ENCODE measurements at places on chromosomes 16 and 17. TPM values are rescaled to one million over a fixed set of nuclear protein-coding genes. Genes with fewer than 3 reads are reported as not detected.

NXN gene
- 20.7 TPM for total RNA-seq

TELO2 gene
- total RNA-seq, result 25.7 TPM

CASKIN1 gene
- total RNA-seq, result 0.06 TPM

SOST gene
- not detected for total RNA-seq

FZD2 gene
- 3.9 TPM for total RNA-seq

DNA sequence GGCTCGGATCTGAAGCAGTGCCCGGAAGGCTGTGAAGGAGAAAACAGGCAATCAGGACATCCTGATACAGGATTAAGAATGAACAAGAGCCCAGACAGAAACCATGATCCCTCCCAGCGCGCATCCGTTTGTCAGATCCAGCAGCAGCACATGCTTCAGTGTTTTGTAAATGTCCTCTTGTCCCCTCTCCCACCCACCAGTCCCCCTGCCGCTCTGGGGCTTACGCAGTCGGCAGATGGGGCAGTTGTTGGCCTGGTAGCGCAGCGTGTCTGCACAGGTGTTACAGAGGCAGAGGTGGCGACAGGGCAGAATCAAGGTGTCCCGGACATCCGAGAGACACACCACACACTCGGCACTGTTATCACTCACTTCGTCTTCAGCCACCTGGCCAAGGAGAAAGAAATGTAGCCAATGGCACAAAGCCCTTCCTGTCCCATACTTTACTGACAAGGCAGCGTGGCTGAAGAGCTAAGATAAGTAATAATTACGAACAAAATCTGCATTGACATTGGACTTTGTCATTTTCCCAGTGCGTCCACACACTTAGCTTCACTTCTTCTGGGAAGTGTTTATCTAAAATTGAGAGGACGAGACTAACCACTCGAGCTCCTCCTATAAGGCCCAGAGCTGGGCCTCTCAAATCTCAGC is 20.7 kb upstream of the FOXJ1 start:
- DNase-seq, result peak; percentile 71

DNA sequence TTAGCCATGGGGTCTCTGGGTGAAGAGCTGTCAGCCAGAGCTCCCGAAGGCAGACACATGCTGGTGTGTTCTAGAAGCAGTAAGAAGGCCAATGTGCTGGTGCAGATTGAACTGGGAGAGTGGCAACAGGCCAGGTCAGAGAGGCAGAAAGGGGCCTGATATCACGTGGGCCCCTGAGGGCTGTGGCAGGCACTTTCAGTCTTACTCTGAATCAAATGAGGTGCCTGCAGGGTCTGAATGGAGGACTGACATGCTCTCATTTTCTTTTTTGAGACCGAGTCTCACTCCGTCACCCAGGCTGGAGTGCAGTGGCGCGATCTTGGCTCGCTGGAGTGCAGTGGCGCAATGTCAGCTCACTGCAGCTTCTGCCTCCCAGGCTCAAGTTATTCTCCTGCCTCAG is 293.8 kb downstream of the ABCC12 start:
- no peak for DNase-seq

DNA sequence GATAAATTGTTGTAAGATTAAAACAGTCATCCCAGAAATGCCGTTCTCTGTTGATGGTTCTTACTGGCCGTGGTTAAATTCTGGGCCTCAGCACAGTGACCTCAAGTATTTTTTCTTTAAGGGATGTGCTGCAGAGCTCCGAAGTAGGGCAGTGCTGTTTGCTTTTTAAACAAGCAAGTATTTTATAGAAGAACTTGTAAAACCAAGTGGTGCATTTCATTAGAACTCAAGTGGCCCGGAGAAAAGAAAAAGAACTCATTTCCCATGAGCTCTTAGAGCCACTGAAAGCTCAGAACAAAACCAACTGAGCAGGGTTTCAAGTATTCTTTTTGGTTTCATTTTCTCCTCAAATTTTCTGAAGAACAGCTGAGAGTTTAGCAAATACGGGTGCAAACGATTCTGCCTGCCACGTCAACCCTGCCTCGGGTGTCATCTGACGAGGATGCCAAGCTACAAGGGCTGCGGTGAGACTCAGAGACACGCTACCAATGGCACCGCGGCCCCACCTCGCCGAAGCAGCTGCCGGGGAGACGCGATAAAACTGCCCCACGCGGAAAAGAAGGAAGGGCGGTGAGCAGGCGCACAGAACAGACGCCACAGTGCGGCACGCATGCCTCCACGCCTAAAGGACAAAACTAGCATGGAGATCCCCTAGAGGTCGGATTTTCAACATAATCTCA is 6.3 kb downstream of the LMF1 start:
- no peak for DNase-seq

- DNase-seq, result no peak
Measured at GRCh38 chr17:10062691-10063385, 135.6 kb downstream of the GAS7 start.

GRCh38 chr17:73933871-73934270 is 269.6 kb upstream of the RPL38 start:
- no peak for DNase-seq

DNA sequence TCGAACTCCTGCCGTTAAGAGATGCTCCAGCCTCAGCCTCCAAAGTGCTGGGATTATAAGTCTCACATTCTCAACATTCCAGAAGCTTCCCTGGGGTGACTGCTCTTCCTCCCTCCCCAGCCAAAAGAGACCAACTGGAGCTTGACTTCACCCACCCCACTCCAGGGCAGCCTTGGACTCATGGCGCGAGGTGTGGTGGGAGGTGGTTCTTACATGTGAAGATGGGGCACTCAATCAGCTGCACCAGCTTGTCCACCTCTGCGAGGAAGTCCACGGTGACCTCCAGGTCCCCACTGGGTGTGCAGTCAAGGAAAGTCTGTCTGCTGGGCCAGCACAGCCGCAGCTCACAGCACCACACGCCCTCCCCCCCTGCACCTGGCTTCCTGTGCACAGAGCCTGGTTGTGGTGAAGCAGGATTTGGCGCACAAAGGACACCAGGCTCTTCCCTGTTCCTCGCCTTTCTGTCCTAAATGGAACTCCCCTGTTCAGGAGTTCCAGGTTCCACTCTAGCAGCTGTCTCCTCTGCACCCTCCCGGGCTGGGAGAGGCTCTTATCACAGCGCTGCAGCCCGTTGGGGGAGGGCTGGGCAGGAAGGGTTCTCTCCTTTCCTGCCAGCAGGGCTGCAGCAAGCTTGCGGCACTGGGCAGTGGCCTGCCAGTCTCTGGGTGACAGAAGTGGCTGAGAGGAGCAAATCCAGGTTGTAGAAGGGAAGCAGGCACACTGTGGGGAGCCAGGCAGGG is 9.6 kb upstream of the MTSS2 start:
- no peak for DNase-seq

DNA sequence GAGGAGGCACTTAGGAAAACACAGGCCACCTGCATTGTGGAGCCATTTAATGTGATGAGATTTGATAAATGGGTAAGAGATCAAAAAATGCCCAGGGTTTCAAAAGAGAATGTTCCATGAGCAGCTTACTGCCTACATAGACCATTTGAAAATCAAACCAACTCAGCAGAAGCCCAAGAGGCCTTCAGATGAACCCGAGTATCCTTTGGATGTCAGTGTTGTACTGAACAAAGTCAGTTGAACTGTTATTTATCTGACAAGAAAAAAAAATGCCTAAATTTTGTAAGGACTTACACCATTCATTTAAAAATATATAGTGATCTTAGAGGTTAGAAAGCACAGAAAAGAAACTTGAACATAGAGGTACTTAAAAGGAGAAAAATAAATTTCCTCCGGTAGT is 381.7 kb downstream of the ZFHX3 start:
- DNase-seq, result no peak

GRCh38 chr16:918068-918467 is 52.7 kb downstream of the LMF1 start:
- DNase-seq, result no peak

DNA sequence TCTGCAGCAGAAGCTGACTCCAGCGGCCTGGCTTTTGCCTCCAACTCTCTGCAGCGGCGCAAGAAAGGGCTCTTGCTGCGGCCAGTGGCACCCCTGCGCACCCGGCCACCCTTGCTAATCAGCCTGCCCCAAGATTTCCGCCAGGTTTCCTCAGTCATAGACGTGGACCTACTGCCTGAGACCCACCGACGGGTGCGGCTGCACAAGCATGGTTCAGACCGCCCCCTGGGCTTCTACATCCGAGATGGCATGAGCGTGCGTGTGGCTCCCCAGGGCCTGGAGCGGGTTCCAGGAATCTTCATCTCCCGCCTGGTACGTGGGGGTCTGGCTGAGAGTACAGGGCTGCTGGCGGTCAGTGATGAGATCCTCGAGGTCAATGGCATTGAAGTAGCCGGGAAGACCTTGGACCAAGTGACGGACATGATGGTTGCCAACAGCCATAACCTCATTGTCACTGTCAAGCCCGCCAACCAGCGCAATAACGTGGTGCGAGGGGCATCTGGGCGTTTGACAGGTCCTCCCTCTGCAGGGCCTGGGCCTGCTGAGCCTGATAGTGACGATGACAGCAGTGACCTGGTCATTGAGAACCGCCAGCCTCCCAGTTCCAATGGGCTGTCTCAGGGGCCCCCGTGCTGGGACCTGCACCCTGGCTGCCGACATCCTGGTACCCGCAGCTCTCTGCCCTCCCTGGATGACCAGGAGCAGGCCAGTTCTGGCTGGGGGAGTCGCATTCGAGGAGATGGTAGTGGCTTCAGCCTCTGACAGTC is 1.3 kb downstream of the PARD6A start:
- no peak for DNase-seq

DNA sequence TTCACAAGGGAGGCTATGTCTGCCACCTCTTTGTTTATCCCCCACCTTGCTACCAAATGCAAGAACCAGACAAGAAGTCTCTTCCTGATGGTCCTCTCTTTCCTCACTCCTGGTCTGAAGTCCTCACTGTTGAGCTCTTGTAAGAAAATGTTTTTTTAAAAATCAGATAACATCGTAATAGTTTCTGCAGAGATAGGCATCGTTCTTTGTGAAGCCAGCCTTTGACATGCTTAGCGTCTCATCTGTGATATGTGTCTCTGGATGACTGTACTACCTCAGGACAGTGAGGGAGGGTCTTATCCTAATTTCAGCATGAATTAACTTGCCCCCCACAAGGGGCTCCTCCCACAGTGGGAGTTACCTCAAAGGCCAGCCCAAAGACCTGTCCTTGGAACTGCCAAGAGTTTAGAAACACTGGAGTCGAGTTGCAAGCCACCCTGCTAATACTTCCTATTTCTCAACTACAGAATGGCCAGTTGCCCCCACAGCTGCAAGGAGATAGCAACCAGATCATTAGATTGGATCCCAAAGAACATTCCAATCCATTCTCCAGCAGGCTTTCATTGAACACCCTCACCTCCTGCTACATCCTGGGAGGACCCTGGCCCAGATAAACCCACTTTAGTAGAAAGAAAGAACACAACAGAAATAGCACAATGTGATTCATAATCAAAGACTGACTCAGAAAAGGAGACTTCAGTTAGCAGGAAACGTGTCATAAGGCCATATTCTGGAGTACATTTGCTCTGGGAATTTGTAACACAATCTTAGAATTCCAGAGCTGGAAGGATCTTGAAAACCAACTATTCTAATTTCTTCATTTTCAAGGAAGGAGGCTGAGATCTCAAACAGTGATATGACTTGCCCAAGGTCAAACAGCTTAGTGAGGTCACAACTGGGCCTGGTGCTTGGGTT is 151.0 kb downstream of the IRX3 start:
- DNase-seq, result no peak

- DNase-seq, result no peak
Measured at GRCh38 chr17:245020-245419, 63.6 kb upstream of the DOC2B start.

- DNase-seq, result no peak
Measured at GRCh38 chr16:15949210-15950160, at the start of gene ABCC1. TSS of gene ABCC1 (plus strand) at chr16:15949616. CDS start at chr16:15949752, 136 bp downstream.

DNA sequence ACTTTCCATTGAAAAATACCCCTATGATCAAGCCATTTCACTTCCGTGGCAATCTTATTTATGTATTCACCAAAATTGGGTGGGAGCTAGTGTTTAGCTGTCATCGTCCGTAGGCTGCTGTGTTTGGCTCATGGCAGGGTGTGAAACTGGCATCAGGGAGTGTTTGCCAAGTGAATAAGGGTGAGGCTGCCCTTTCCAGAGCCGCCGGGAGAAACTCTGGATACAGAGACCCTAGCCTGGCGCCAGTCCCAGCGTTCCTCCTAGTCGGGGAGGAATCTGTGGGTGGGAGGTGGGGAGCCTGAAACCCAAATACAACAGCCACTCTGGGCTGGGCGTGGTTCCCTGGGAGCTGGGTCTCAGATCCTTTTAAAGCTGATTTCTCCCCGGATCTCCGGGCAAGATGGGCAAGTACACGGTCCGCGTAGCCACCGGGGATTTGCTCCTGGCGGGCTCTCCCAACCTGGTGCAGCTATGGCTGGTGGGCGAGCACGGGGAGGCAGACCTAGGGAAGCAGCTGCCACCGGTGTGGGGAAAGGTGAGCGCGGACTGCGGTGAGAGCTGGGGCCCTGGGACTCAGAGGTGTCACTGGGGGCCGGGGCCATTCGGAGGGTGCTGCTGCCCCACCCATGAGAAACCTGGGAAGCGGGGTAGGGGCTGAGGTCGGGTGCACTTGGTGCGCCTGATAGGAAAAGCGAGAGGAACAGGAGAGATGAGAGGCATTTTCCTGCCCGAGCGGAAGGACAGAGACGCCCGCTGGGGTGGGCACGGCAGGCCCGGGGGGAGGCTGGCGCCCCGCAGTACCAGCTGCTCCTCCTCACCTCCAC is 62.1 kb upstream of the TEKT1 start:
- no peak for DNase-seq

DNA sequence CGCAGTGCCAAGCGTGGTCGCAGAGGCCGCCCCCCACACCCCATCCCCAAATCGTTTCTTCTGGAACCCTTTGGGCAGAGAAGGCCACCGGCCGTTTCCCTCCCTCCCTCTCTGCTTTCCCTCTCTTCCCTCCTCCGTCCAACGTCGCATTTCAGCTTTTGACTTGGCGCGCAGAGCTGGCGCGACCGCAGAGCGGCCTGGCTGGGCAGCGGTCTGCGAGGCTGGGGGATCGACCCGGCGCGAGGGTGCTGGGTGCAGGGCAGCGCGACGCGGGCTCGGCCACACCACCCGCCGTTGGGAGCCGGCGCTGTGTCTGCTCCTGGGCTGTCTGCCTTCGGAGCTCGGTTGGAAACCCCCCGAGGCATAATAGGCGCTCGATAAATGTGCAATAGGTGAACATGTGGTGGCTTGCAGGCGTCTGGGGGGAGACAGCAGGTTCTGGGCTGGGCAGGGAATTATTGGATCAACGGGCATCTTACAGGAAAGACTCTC is 2.8 kb upstream of the NTN3 start:
- DNase-seq, result no peak

GRCh38 chr17:77227461-77228240 is 86.9 kb downstream of the SEC14L1 start:
- no peak for DNase-seq

GRCh38 chr17:63881935-63882601 is at the start of gene GH2:
TSS of gene GH2 (minus strand) at chr17:63881944. CDS start at chr17:63881801, 143 bp downstream.
- DNase-seq, result no peak

- no peak for DNase-seq
Measured at GRCh38 chr17:4479340-4479981, 19.2 kb upstream of the SPNS2 start.

GRCh38 chr16:84450176-84450865 is 54.1 kb downstream of the MEAK7 start:
- peak; percentile 37 for DNase-seq

DNA sequence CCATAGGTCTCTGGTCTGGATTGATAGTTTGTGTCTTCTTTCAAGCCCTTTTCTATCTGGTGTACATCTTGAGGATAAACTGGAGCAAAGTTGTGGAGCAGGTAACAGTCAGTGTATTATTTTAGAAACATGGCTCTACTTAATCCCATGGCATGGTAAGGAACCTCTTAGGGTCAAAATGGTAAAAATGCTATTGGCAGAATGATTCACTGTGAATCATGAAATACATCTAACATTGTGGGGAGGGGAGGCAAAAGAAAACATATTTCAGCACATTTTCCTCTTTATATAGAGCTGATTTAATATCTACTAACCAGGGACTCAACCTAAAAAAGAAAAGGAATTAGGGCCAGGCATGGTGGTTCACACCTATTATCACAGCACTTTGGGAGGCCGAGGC is 17.9 kb upstream of the ALDH3A2 start:
- DNase-seq, result no peak

Measured in mesenteric fat pad (tissue), 1 donor.